ENCODE measurements at places on chromosomes 11 and 22.

DNA sequence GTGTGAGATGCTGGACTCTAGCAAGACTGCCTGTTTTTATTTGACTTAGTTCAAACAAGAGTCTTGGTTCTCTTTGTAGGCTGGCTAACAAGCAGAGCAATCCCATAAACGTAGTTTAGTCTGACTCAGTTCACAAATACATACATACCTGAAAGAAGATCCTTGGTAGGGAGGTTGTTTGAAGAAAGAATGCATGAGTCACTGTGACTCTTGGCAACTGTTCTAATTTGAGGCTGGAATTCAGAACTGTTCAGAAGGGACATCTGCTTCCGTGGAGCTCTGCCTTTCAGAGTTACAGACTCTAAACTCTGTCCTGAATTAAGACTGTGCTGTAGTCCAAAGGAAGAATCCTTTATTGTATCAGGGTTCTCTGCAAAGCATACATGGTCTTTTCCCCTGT, 32.2 kb downstream of the C2CD3 start:
- no peak for DNase-seq

GRCh38 chr22:42902875-42903510, 45.9 kb upstream of the ARFGAP3 start:
- DNase-seq: no peak

DNA sequence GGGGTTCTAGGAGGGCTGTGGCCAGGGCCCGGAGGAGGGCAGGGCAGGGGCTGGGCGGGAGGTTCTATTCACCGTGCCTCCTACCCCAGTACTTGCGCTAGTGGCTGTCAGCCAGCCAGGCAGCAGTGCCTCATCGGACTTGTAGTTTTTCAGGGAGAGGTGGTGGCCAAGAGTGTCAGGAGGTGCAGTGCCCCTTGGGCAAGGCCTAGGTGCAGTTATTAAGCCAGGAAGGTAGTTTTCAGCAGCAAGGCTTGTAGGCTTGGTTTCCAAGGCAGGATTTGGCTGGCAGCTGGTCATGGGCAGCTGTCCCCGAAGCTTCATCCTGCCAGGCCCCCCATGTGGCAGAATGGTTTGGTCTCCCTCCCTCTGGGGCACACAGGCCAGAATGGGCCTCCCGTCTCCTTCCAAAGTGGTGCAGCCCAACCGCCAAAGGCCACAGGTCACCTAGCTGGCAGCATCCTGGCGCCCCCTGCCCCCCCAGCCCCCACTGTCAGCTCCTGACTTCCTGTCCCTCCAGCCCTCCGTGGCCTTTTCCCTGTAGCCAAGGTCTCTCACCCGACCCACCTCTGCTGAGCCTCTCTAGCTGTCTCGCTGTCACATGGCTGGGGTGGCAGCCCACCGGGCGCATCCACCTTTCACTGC, 8.5 kb downstream of the CCDC88B start:
- DNase-seq: no peak

- DNase-seq: no peak
Observed at GRCh38 chr22:49664891-49665290, 162.8 kb downstream of the BRD1 start.

DNA sequence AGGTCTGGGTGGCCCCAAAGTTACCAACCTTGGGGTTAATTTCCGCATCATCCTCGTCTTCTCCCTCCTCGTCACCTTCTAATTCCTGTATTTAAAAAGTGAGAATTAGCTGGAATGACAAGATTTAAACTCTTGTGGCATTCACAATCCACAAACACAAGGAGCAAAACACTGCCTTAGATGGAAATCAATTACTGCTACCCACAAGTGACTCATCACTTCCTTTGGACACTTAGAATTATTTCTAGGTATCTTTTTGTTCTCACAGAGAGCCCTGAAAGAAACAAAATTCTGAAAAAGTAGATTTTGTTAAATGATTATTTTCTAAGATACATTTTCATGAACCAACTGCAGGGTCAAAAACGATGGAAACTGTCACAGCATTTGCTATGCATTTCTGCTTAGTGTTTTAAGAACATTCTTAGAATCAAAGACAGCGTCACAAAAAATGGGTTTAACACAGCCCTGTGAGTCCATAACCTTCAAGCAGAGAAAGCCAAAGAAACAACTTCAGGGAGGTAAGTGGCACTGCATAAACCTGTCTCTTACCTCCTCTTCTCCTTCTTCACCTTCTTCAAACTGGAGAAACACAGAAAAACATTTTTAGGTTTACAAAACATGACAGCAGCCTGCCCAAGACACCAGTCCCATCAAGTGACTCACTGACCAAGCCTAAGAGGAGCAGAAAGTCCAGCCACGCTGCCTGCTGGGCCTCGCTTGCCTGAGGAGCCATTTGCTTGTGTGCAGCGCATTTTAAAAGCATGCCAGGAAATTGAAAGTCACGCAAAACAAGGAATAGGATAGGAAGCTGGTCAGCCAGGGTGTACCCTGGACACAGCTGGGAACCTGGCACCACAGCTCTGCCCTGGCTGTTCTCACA, 22.3 kb upstream of the PHLDA2 start:
- DNase-seq: no peak

DNA sequence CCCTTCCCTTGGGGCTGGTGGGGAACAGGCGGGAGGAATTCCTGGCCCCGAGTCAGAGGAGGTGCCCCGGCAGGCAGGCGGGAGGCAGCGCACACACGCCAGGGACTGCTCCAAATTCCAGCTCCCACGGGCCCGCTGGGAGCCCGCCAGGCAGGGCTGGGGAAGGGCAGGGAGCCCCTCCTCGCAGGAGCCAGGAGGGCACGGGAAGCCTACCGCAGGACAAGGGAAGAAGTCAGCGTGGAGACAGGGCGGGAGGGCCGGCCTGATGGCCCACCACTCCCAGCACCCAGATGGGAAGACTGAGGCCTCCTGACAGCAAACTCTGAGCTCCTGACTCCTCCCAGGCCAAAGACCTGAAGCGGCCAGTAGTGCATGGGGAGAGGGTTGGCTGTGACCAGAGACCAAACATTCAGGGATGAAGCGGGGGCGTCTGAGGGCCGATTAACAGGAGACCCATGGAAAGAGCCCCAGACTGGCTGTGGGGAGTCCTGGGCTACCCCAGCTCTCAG, 22.4 kb downstream of the RPL3 start:
- DNase-seq: no peak

DNA sequence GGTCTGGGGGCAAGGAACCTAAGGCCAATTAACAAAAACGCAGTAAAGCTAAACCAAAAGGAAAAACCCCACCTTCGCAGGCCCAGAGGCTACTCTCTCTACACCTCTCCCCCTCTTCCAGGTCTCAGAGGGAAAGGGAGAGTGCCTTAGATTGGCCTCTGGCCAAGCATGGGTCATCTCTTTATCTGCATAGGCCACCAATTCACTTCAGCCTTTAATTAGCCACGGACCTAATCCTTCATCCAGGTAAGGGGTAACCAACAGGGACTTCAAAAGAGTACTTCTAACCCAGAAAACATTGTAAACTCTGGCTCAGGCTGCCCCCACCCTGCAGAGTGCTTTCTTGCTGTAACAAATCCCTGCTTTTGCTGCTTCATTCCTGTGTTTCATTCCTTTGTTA, 9.4 kb downstream of the VSTM5 start:
- DNase-seq: no peak

DNA sequence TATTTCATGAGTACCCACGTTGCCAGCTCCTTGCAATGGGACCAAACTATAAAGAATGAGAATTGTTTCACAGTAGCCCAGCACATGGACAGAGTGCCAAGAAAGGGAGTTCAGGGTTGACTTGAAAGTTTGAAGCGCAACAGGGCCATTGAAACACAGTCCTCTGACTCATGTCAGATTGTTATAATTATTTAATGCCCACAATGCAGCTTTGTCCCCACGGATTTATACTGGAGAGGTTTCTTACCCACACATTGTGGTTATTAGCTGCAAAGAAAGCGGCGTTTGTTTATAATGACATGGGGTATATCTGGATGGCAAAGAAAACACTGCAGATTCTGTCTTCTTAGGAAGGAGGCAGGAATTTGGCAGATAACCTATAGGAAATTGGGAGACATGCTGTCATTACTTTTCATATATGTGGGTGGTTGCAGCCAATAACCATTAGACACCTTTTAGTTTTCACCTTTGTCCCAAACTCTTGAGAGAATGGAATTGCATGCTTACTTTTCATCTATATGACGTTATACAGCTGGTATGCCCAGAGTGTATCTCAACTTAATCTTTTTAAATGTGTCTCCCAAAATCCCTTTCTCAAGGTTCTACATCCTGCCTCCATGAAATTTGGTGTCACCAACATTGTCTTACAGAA, 143.6 kb downstream of the TEAD1 start:
- no peak for DNase-seq

DNA sequence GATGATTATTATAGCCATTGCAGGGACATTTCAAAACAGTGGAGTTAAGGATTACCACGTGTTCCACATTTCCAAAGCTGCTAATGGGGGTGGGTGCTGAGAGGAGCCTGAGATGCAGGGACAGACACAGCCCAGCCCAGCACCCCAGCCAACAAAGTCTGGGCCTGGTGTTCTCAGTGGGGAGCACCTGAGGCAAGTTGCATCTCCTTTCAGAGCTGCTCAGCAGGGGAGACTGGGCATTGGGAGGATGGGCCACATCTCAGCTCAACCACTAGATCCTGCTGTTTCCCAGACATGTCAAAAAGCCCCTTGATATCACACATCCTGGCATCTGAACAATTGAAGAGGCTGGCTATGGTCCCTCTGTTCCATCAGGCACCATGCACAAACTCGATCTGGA, 458.0 kb upstream of the KIRREL3 start:
- DNase-seq: no peak

Data from CD4-positive, alpha-beta T cell treated with Interleukin-21 for 1 hour (primary cell).